ENCODE measurements at places on chromosomes 4 and X.

GRCh38 chrX:44332437-44332836 lies 11.0 kb downstream of the EFHC2 start:
- no peak for DNase-seq

GRCh38 chrX:44903107-44903506 lies 30.1 kb downstream of the KDM6A start:
- peak; percentile 75 for DNase-seq

- DNase-seq: no peak
Observed at GRCh38 chr4:5082376-5082775, 31.1 kb downstream of the STK32B start.

- no peak for DNase-seq
Observed at GRCh38 chrX:19034025-19034424, 50.1 kb upstream of the PHKA2 start.

- DNase-seq: peak; percentile 30
Observed at GRCh38 chrX:78029663-78030062, 60.2 kb upstream of the PGAM4 start.

DNA sequence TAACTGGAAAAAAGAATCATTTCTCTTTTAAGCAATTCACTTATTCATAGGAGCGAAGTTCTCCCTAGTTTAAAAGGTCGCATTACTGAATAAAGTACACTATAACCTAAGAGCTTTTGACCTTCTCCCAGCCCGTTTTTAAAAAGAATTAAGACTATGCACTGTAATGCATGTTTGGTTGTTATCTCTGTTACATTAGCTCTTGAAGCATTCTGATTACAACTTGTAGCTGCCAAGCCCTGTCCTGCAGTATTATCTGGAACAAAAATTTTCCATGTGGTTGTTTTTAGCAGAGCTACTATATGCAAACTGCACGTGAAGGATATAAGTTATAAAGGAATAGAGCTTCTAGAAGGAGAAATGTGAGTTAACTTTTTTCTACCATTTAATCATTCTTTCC lies 8.1 kb downstream of the GAB1 start:
- no peak for DNase-seq

Measured in fibroblast of villous mesenchyme (primary cell).